ENCODE measurements at places on chromosomes 2 and 18.

DNA sequence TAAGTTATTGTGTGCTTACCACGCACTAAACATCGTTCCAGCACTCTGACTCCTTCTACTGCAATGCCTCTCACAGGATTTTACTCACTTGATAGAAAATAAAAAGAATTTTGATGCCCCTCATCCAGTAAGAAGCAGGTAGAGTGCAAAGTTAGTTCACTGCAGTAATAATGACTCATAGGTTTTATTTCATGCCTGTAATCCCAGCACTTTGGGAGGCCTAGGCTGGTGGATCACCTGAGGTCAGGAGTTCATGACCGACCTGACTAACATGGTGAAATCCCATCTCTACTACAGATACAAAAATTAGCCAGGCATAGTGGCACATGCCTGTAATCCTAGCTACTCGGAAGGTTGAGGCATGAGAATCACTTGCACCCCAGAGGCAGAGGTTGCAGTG, 190.6 kb downstream of the RAD51AP2 start:
- no peak for DNase-seq

DNA sequence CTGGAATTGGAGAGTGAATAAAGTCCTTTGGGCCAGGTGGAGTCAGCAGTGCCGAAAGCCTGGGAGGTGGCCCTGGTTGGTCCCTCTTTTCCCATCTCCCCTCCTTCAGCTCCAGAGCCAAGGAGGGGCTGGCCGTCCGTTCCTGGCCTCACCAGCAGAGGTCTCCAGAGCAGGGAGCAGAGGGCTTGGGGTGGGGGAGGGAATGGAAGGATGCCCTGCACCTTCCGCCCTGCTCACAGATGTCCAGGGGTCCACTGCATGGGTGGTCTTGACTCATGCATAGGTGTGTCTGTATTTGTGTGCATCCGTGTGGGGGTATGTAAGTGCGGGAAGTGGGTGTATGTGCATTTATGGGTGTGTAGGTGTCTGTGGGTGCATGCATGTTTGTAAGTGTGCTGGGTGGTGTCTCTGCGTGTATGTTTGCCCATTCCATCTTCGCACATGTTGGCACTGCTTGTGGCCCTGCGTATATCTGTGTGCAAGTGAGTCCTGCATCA, 201.8 kb downstream of the ZFP36L2 start:
- DNase-seq = no peak

GRCh38 chr2:238159071-238159539, 335 bp downstream of the ERFE start:
- DNase-seq = no peak

GRCh38 chr2:207836521-207837133, 66.9 kb upstream of the FZD5 start:
- DNase-seq = no peak

DNA sequence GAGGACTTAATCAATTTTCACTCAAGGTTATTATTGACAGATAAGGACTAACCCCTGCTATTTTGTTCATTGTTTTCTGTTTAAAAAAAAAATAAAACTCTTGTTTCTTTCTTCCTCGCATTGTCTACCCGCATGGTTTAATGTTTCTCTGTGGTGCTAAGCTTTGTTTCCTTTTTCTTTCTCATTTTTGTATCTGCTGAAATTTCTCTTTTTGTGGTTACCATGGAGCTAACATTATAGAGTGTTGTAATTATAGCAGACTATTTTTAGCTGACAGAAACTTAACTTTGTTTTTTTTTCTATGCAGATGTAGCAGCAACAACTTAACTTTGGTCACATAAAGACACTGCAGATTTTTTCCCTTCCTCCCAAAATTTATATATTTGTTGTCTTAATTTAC, 43.1 kb upstream of the CHN1 start:
- DNase-seq = no peak

DNA sequence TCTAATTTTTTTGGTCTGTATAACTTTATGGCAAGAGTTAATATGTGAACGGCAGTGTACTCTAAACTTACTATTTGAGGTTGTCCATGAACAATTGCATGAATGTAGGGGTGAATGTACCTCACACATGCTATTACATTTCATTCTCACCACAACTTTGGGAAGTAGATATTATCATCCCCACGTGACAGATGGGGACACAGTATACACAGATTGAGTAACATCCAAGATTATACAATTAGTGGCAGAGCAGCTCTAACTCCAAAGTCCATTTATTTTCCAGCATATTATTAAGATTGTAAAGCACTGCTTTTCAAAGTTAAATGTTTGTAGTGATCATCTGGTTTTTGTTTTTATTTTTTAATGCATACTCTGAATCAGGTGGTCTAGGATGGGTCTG, 622.1 kb upstream of the ZEB2 start:
- no peak for DNase-seq

All from vagina (tissue), 2 donors.